Activated effector memory CD4-positive, alpha-beta T cell treated with Interleukin-2 at 50 U/mL for 16 hours (primary cell): ENCODE measurements at places on chromosomes 13 and 19.

DNA sequence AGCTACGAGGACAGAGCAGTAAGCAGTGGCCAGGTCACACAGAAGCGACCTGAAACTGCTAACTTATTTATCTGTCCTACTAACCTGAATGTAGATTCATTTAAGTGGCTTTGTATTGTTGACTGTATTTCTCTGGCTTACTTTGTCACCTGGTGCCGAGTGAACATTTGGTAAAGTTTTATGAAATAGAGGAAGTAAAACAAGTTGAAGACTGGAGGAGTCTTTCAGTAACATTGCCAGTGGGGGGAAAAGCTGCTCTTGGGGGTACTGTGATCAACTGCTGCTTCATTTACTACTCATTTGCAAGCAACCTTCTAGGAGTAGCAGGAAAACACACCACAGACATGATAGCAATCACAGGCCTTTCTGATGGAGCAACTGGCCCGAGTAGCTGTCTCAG lies 615.0 kb downstream of the FGF9 start:
- no peak for DNase-seq

DNA sequence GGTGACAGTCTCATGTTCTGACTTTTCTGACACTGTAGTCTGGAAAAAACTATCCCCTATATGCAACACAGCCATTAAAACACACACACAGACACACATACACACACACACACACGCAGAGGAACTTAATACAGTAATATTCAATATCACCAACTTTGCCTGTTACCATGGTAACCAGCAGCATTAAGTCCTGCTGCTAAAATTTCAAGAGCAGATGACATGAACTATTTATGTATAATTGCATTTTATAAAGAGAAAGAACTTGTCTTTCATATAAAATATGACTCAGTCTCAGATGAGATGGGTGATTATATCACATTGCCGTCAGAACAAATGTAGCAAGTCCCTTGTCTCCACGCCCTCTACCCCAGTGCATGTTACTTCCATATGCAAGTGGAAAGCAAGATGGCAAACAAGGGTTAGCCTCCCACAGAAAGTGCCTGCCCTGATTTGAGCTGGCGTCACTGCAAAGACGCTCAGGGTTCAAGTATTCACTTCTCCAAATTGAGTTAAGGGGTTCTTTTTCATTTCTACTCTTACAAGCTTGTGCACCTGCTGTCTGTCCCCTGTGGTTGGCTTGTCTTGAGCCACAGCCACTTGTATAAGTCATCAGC lies 576.8 kb downstream of the UQCRFS1 start:
- no peak for DNase-seq

GRCh38 chr19:5586300-5587070 lies 18.7 kb upstream of the TINCR start:
- DNase-seq = no peak

GRCh38 chr13:71712988-71713653 lies 153.9 kb downstream of the DACH1 start:
- no peak for DNase-seq
